Smooth muscle cell of trachea (primary cell): ENCODE measurements at places on chromosomes 7 and 10. TPM values are rescaled to one million over a fixed set of nuclear protein-coding genes. Genes with fewer than 3 reads are reported as not detected.

OR6B1 gene
- total RNA-seq: not detected in 2 replicates

ADAM12 gene
- 28.8 and 34.4 TPM in 2 replicates for total RNA-seq

INMT gene
- 20.1 and 20.8 TPM in 2 replicates for total RNA-seq

TUBAL3 gene
- not detected in 2 replicates for total RNA-seq

PHTF2 gene
- 23.8 and 34.2 TPM in 2 replicates for total RNA-seq

C10orf67 gene
- total RNA-seq: under 0.01 and 0.44 TPM in 2 replicates

NANOS1 gene
- 0.29 and 1.5 TPM in 2 replicates for total RNA-seq

HNRNPF gene
- 240 and 242 TPM in 2 replicates for total RNA-seq

TACR2 gene
- not detected in 2 replicates for total RNA-seq

SEMA3E gene
- total RNA-seq: 2.2 and 6.8 TPM in 2 replicates

TMEM178B gene
- total RNA-seq: under 0.01 TPM in 1 of 2 replicates, not detected in the other

TUBB8 gene
- total RNA-seq: 0.15 TPM in 1 of 2 replicates, not detected in the other
